RWPE1 (cell line): ENCODE measurements at places on chromosomes 3 and 15.

DNA sequence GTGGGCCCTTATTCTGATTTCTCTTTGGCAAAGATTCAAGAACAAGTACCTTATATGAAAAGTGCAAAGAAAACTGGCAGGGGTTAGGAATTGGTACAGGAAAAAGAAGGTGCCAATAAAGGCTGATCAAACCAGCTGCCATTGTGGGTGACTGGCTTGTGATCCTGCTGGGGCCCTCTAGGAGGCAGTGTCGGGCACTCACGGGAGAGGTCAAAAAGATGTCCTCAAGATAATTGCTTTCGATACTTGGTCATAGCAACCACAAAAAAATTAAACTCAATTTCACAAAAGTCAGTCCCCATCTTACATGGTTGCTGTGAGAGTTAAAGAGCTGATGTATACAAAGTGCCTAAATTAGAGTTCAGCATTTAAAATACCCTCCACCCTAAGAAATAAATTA is 31.0 kb upstream of the CAV3 start:
- DNase-seq, result no peak

- no peak for DNase-seq
Observed at GRCh38 chr3:152910211-152910610, 75.3 kb downstream of the P2RY1 start.

- DNase-seq, result peak; percentile 93
Observed at GRCh38 chr3:127961963-127962362, 46.9 kb downstream of the KBTBD12 start.

DNA sequence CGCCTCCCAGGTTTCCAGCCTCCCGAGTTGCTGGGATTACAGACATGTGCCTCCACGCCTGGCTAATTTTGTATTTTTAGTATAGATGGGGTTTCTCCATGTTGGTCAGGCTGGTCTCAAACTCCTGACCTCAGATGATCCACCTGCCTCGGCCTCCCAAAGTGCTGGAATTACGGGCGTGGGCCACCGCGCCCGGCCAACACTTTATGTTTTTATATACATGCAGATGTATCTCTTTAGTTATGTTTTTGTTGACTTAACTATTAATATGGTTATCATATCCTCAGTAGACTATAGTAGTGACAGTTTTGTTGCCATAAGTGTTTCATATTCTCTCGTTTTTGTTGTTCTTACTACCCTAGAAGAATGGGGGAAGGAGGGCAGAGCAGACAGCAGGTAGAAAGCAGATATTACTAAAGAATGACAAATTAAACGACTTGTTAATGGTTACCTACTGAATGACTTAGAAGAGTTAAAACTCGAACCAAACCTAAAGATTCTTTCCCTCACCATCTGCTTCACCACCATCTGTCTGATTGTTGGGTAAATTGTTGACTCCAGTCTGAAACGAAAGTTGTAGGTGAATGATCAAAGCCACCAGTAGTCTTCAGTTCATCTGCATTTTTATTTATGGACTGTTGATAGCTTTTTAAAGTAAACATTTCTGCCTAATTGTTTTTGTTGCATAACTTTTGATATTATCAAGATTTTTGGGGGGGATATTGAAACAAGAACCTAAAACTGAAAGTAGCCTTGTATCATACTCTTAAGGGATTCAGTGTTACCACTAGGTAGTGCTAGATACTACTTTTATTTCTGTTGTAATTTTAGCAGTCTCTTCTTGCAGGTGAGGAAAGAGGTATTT is 89.3 kb downstream of the RASA2 start:
- DNase-seq, result peak; percentile 13

DNA sequence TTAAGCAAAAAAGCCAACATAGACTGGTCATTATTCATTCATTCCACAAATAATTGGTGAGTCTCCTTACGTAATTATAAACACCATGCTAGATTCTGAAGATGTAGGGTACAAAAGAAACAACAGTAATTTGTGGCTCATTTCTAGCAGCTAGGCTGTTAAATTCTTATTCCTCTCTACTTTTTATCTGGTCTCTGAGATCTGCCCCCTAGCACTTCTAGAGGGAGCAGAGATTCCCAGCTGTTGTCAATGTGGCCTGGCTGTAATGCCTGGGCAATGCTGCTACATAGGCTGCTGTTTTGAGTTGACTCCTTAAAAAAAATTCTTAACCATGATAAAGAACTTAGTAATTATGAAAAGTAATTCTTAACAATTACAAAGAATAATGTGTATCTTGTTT is 434.9 kb upstream of the THRB start:
- DNase-seq, result no peak

- DNase-seq, result no peak
Observed at GRCh38 chr3:53665608-53666425, 171.4 kb downstream of the CACNA1D start.

GRCh38 chr3:193711166-193711485 is 118.1 kb downstream of the OPA1 start:
- DNase-seq, result no peak

GRCh38 chr3:134867277-134867676 is 72.2 kb downstream of the EPHB1 start:
- DNase-seq, result no peak

GRCh38 chr15:89899295-89899945 is 5.6 kb upstream of the AP3S2 start:
- DNase-seq, result no peak

- DNase-seq, result no peak
Observed at GRCh38 chr15:66578286-66578875, 12.6 kb upstream of the LCTL start.

DNA sequence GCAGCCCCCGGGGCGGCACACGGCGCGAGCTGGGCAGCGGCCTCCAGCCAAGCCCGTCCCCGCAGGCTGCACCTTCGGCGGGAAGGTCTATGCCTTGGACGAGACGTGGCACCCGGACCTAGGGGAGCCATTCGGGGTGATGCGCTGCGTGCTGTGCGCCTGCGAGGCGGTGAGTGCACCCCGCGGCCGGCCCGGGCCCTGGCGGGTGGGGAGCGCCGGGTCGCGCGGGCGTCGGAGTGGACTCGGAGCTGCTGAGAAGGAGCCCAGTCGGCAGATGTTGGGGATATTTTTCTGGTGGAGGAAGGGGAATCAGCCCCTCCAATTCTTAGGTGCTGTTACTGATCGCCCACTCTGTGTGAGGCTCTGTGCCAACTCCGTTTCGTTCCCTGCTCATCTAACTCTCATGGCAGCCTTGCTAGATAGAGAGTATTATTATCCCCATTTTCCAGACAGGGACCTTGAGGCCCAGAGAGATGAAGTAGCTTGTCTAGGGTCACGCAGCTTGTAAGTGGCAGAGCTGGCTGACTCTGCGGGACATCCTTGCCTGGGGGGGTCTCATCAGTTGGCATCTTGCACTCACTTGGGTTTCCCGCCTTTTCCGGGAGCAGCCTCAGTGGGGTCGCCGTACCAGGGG is 890 bp downstream of the CHRD start:
- DNase-seq, result no peak

DNA sequence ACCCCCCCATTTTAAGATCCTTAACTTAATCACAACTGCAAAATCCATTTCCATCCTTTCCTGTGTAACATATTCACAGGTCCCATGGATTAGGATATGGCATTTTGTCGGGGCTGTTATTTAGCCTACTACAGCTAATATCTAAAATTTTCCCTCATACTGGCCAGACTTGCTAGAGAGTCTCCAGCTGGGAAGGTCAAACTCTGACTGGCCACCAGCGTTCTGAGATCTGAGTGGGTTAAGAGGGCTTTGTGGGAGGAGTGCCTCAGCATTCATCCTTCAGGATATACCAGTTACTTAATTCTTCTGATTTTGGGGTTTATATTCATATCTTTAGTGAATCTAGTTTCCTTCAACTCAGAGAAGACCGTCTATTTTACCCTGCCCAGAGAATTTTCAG is 17.7 kb downstream of the TM4SF18 start:
- no peak for DNase-seq

- DNase-seq, result peak; percentile 60
Observed at GRCh38 chr3:63912768-63913588, 795 bp upstream of the SCAANT1 start.
